ENCODE measurements at places on chromosomes 7 and 10. TPM values are rescaled to one million over a fixed set of nuclear protein-coding genes. Genes with fewer than 3 reads are reported as not detected.

DNA sequence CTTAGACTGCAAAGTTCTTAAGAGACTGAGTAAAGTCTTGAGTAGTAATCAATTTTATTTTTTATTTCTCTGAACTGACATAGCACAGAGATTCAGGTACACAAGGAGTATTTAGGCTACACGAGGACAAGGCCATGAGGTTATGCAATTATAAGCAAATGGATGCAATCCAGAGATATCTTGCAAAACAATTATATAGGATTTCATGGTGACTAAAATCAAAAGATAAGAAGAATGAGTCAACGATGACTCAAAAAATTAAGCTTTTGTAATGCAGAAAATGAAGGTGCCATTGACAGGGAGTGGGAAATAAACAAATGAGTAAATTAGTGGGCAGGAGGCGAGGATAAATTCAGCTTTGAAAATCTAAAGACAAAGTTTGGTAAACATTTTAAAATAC is 66.7 kb upstream of the MYO3A start:
- DNase-seq, result no peak

GRCh38 chr7:64875658-64876406 is 27.2 kb upstream of the ZNF273 start:
- no peak for DNase-seq

DNA sequence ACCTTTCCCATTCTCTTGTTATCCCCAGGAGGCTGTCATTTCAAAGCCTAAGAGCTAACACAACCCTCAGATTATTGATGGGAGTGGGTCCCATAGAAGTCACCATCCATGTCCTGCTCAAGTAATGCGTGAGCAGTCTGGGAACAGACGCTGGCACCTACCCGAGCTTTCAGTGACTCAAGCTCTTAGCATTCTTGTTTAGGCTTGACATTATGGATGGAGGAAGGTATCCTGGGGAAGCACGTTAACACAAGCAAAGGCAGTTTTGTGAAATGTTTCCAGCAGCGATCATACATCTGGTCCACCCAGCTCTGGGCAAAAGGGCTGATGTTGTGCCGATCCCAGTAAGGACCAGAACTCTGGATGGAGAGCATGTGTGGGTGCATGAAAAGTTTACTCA is 30.0 kb upstream of the AUTS2 start:
- DNase-seq, result no peak

SPDYE9 gene
- total RNA-seq, result not detected

DNA sequence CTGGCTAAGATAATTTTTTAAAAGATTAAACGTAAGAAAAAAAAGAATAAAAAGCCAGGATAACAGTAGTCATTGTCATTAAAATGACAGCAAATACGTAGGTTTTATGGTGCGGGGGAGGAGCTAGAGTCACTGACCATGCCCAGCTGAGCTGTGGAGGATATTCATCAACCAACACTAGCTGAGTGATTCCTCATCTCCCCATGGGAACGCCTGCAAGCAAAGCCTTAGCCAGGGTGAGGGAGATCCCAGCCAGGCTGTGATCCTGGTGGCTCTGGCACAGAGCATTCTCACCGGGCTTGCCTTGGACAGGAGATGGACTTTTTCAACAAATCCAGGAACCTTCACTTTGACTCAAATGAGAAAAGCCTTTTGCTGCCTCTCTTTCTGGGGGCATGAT is 94.2 kb downstream of the HIP1 start:
- DNase-seq, result no peak

TAS2R41 gene
- not detected for total RNA-seq

- no peak for DNase-seq
These were observed 19.2 kb downstream of the NIPSNAP2 start for GRCh38 chr7:55983537-55983936.

GRCh38 chr7:129169171-129169671 is 19.2 kb upstream of the SMO start:
- DNase-seq, result no peak

- no peak for DNase-seq
These were observed 30.3 kb downstream of the GRID1 start for GRCh38 chr10:86336341-86336740.

LRRC4 gene
- 2.2 TPM for total RNA-seq

TMEM196 gene
- not detected for total RNA-seq

DNA sequence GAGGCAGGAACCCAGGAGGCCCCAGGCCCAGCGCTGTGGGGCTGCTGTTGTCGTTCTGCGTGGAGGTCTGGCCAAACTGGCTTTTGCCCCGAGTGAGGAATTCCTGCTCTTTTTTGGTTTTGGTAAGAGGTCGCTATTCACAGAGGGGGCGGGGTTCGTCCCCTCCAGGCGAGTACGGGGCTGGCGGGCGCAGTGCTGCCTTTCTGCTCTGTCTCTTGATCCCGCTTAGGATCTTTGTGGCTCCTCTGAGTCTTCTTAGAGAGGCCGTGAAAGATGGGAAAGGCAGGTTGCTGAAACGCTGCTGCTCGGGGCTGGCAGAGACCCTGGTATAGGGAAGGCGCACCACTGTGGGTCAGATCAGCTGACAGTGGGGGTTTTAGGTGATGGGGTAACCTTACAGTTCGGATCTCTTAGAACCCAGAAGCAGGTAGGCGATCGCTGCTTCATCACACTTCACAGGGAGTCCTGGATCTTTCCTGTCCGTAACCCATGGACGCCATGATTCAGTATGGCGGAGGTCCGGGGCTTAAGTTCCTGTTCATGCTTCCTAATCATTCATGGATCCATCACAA is 136.7 kb downstream of the KIF20B start:
- DNase-seq, result no peak

DNA sequence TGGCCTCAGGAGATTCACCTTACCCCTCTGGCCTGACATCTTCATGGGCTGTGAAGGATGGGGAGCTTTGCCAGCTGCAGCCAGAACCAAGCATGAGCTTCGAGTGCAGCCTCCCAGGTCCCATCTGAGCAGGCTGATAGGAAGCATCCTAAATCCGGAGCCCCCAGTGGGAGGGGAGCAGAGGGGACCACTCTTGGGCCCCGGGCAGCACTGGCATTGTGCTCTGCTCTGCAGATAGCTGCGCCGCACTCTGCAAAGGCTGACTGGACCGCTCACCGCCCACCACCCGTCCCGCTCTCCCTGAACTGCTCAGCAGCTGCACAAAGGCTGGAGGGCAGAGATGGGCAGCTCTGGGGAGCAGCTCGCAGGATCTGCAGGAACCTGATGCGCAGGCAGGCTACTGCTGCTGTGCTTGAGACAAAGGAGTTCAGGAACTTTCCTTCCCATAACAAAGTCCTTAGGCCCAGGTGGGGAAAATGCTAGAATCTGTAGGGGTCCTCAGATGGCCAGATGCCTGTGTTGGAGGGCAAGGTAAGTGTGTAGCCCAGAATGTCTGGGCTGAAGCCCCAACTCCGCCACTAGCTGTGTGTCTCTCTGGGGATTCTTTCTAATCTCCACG is 51.8 kb downstream of the ARHGAP22 start:
- DNase-seq, result no peak

GRCh38 chr7:17488829-17489228 is 190.4 kb downstream of the AHR start:
- DNase-seq, result no peak

DNA sequence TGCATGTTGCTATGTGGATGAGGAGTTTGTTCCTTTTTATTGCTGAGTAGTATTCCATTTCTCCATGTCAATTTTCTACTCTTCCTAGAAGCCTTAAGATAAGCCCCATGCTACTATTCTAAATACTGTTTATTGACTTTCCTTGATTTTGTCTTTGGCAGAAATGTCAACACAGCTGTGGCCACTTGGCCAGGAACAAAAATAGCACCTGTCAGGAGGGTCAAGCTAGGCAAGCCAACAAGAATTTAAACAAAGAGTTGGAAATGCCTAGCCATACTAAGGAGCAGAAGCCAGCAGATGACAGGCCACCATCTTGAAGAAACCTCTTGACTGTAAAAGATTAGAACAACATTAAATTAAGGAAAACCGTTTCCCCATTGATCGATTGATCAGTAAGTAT is 34.7 kb downstream of the JAZF1 start:
- DNase-seq, result no peak

BICC1 gene
- 28.1 TPM for total RNA-seq

- DNase-seq, result no peak
These were observed 21.4 kb downstream of the PLPP4 start for GRCh38 chr10:120478386-120478785.

SYCE1 gene
- total RNA-seq, result 1.8 TPM
